ENCODE measurements at places on chromosomes 16 and 17.

DNA sequence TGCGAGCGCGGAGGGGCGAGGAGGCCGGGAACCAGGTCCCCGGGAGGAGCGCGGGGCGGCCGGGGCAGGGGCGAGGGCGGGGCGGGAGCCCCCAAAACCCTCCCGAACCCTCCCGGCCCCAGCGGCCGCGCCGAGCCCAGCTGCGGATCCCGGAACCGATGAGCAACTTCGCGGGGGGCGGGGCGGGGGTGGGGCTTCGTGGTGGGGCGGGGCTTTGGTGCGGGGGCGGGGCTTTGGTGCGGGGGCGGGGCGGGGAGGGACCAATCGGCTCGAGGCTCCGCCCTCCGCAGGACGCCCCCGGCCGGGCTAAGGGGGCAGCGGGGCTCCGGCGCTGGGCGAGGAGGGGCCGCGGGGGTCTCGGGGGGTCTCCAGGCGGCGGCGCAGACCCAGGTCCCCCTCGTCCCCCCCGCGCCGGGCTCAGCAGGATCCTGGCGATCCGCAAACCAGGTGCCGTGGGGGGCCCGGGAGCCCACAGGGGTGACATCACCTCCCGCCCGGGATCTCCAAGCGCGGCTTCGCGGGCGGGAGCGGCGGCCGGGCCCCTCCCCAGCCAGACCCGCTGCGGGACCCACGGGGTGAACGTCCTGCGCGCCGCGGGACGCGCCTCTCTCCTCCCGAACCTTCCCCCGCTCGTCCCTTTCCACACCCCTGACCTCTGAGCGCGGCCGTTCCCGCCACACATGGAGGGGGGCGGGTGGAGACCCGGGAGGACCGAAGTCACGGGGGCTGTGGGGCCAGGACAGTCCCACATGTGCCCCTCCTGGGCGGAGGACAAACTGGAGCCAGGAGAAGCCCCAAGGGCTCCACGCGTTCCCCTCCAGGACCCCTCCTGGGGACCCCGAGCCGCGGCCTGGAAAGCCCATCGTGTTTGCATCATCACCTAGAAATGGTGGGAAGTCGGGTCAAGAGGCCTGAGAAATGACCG, at the start of gene ABR:
TSS of gene ABR (minus strand) at position 164 of the 925 bp plus-strand sequence. CDS start 254 bp downstream, outside the sequence.
- no peak for DNase-seq

GRCh38 chr16:29307598-29308507, 98.7 kb downstream of the NPIPB11 start:
- no peak for DNase-seq

DNA sequence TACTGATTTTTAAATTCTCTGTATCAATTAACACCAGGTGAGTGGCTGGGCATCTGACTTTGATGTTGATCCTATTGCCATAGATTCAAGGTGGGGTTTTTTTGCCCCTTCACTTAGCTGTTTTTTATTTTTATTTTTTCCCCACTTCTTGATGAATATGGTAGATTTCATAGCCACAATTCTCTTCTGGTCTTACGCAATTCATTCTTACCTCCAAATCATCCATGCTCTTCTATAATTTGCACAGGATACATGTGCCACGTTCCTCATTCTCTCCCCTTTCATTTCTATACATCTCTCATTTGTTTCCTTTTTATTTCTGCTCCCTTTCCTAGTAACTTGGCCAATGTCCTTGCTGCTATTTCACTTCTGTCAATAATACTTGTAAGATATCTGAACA, 14.9 kb upstream of the HS3ST4 start:
- no peak for DNase-seq

DNA sequence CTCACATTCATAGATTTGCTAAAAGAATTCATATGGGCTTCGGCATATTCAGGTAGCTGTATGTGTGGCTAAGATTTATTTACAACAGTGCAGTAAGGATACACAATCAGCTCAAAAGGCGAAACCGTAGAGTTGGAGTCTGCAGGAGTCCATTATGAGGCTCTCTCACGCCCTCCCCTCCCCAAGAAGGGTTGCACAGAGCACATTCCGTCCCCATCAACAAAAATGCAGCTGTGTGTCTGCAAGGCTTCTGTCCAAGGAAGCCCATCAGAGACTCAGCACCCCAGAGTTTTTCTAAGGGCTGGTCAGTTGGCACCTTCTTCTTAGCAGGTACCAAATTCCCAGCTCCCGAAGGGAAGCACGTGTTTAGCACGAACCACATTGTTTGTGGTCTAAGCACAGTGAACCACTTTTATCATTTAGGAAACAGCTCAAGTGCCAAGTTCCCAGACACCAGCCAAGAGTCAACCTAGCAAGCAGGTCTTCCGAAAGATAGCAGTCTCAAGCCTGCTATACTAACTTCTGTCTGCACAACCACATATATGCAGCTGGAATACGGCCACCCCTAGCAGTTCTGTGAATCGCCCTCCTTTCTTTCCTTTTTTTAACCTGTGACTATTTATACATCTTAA, 28.5 kb upstream of the MEAK7 start:
- no peak for DNase-seq

DNA sequence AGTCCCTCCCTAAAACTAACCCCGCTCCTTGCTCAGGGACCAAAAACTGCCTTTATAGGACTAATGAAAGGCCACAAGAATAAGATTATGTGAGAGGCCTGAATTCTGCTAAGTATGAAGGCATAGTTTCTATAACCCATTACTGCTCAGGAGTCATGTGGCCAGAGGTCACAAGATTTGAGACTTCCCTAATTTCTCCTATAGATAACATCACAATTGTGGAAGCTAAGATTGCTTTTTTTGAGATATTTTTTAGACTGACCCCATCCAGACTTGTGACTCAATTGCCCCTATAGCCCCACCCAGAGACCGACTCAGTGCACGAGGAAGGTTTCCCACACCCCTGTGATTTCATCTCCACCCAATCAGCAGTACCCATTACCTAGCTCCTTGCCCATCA, 504.1 kb upstream of the GOT2 start:
- no peak for DNase-seq

- no peak for DNase-seq
Observed at GRCh38 chr17:82444284-82444893, 6.2 kb downstream of the CYBC1 start.

- no peak for DNase-seq
Observed at GRCh38 chr16:26605626-26606271, 461.0 kb upstream of the C16orf82 start.

- DNase-seq = no peak
Observed at GRCh38 chr16:52494145-52494544, 52.8 kb downstream of the TOX3 start.

- DNase-seq = no peak
Observed at GRCh38 chr16:73190256-73190655, 142.3 kb upstream of the ZFHX3 start.

- no peak for DNase-seq
Observed at GRCh38 chr16:23523321-23523720, 13.0 kb upstream of the GGA2 start.

Measured in small intestine (tissue), 16 donors.